ENCODE measurements at places on chromosomes 12 and 14.
A peak's percentile ranks its signal among the peaks of the same experiment; 100 is the strongest.

GRCh38 chr14:26597589-26598080, at the start of gene NOVA1:
Gene NOVA1, minus strand, starts transcription at chr14:26598033. Its CDS starts 597 bp downstream, at chr14:26597436.
- DNase-seq, result peak; percentile 88

DNA sequence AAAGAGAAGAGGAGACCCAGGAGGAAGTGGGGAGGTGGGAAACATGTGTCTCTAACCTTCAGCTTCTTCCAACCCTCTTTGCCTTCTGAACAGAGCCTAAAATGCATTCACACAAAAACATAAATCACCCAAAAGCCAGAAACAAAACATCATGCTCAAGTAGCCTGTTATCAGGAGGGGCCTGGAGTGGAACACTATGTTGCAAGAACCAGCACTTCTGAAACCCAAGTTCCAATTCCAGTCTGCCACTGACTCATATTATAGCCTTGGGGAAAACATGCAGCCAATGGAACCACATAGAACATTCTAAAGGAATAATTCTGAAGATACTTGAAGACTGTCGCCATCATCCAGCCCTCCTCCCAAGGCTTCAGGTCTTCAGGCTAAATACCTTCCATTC, 169.8 kb upstream of the PLXNC1 start:
- no peak for DNase-seq

DNA sequence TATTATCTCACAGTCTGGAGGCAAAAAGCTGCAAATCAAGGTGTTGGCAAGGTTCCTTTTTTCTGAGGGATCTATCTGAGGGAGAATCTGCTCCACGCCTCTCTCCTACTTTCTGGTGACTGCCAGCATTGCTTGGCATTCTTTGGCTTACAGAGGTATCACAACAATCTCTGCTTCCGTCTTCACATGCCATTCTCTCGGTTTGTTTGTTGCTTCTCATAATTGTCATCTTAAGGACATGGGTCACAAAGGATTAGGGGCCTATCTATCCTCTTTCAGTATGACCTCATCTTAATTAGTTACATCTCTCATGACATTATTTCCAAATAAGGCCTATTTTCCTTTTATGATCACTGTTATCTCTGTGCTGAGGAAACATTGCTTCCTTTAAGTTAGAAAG, 345.0 kb downstream of the FOXG1 start:
- DNase-seq, result no peak

DNA sequence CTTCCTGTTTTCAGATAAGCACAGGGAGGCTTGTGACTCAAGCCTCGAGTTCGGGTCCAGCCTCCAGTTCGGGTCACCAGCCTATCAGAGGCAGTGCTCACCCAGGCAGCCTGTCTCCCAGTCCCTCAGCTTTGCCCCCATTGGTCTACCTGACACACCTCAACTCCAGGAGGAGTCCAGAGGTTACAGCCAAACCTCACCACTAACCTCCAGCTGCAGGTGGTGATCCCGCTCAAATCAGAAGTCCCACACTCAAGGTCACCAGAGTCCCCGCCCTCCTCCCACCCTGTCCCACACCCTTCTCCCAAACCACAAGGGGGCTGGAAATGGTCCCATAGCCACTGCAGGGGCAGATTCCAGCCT, 42.1 kb downstream of the KDM2B start:
- peak; percentile 60 for DNase-seq

- no peak for DNase-seq
These were observed 2.4 kb upstream of the GPRC5D start for GRCh38 chr12:12954356-12954755.

- peak; percentile 65 for DNase-seq
These were observed 35.9 kb downstream of the ACADS start for GRCh38 chr12:120761519-120761934.

GRCh38 chr14:103522649-103523574, at the start of gene CKB:
Gene CKB, minus strand, starts transcription at chr14:103522830. Its CDS starts 337 bp downstream, at chr14:103522493.
- DNase-seq, result no peak

GRCh38 chr14:75334549-75335051, 56.0 kb downstream of the FOS start:
- DNase-seq, result no peak

- DNase-seq, result no peak
These were observed 400.8 kb downstream of the GXYLT1 start for GRCh38 chr12:41743835-41744234.

DNA sequence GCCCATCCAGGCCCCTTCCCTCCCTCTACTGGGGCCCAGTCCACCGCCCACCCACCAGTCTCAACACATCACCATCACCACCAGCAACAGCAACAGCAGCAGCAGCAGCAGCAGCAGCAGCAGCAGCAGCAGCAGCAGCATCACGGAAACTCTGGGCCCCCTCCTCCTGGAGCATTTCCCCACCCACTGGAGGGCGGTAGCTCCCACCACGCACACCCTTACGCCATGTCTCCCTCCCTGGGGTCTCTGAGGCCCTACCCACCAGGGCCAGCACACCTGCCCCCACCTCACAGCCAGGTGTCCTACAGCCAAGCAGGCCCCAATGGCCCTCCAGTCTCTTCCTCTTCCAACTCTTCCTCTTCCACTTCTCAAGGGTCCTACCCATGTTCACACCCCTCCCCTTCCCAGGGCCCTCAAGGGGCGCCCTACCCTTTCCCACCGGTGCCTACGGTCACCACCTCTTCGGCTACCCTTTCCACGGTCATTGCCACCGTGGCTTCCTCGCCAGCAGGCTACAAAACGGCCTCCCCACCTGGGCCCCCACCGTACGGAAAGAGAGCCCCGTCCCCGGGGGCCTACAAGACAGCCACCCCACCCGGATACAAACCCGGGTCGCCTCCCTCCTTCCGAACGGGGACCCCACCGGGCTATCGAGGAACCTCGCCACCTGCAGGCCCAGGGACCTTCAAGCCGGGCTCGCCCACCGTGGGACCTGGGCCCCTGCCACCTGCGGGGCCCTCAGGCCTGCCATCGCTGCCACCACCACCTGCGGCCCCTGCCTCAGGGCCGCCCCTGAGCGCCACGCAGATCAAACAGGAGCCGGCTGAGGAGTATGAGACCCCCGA, 6.8 kb upstream of the RNU7-1 start:
- DNase-seq, result no peak

GRCh38 chr14:103317976-103318580, 16.0 kb upstream of the EIF5 start:
- DNase-seq, result no peak

DNA sequence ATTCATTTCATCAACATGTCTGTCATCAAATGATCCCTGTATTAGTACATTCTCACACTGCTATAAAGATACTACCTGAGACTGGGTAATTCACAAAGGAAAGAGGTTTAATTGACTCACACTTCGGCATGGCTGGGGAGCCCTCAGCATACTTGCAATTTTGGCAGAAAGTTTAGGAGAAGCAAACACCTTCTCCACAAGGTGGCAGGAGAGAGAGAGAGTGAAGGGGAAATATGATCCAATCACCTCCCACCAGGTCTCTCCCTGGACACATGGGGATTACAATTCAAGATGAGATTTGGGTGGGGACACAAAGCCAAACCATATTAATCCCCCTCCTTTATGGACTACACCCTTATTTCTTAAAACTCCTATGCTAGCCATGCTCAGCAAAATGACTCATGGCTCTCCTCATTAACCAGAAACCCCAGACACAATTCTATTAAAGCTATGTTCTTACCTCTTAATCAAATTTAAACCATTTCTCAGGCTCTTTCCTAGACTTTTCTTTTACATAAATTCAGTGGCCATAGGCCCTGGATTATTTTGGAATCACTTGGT, 932.3 kb downstream of the FLRT2 start:
- DNase-seq, result no peak

- no peak for DNase-seq
These were observed 129.1 kb upstream of the PPFIA2 start for GRCh38 chr12:81888106-81888740.

- DNase-seq, result no peak
These were observed 831.0 kb downstream of the C12orf50 start for GRCh38 chr12:87198181-87198580.

- no peak for DNase-seq
These were observed 43.0 kb downstream of the KLRG1 start for GRCh38 chr12:9032202-9032964.

DNA sequence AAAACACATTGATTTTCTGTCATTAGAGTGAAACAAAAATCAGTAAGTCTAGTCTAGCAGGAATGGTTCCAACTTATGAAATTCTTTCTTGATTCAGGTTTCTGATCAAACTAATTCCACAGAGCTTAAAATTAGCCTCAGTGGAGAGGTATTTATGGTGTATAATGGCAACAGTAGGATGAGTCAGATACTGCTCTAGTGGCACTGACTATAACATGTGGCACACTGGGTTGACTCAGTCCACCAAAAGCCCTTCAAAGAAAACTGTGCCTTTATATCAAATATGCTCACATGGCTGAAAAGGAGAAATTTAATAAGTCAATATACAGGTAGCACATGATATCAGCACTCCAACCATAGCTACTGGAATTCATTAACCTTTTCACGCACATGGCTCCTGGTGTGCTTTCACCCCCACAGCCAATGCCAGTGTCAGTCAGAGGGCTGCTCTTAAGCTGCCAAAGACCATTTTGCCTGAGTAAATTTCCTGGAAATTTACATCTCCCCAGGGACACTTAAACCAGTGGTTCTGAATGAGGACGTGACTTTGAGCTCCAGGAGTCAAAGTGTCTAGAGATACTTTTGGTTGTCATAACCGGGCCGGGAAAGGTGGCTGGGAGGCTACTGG, 21.7 kb upstream of the CATSPERB start:
- no peak for DNase-seq

DNA sequence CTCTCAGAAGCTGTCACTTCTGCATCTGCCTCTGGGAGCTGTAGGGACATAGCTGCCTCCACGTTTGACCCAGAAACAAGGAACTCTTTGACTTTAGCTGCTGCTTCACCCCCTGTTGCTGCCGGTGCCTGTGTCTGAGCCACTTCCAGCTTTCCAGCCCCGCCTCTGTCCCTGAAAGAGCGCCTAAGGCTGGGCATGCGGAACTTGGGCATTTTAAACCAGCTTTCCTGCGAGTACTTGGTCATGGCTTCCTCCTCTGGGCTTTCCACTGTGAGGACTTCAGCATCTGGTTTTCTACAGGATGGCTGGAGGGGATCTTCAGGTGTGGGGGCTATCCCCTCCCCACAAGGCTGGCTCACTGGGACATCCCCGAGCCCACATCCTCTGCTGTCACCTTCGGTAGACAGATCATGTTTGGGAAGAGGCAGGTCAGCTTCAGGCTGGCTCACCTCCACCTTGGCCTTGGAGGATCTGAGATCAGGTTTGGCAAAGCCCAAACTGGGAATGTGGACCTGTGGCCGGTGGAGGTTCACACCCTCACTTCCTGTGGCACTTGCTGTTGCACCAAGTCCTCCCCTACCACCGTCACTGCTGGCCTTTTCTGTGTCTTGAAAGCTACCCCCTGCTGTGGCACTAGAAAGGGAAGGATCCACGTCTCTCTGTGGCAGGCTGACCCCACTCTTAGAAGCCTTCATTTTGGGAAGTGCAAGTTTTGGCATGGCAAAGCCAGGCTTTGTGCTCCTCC, 15.2 kb downstream of the PLD4 start:
- DNase-seq, result no peak

GRCh38 chr14:56087671-56088471, 30.3 kb upstream of the PELI2 start:
- peak; percentile 32 for DNase-seq

DNA sequence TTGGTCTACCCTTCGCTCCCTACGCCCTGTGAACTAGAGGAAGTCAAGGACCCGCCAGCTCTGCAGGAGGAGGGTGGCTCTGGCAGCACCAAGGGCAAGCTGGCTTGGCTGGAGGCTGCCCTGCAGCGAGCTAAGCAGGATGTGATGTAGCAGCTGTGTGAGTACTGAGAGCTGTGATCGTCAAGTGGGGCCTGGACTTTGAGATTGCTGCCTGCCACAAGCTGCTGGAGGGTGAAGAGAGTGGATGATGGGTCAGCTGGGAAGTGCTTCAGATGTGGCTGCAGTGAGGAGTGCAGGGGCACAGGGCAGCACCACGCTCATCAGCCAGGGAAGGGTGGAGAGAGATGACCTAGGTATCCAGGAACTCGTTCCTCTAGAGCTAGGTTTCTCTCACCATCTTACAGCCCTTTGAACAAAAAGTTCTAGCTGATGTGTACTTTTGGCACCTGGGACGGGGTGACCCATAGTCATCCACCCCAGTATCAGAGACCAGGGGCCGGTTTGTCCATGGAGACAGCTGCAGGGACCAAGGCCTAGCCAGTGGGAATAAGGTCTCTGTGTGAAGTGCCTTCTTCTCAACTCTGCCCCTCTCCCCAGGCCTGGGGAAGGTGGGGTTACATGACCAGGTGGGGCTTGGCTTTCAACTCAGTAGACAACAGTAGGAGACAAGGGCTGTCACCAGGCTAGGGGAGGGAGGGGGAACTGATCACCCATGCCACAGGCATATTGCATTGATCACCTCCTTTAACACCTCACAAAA, 3.2 kb downstream of the KRT86 start:
- DNase-seq, result no peak

DNA sequence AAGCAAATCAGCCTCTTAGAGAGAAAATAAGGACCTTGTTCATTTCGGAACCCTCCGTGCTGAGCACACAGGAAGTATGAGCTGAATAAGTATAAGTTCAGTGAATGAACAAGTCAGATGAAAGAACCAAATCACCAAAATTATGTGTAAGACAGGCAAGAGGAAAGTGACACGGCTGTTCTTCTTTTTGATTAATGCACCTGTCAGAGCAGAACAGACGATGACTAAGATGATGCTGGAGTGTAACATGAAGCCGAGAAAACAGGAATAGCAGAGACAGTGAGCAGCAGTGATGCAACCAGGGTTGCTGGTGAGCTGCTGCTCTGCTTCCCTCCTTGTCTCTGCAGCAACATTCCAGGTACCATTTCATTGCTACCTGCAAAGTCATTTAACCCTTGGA, 861.1 kb downstream of the GALC start:
- DNase-seq, result no peak

- DNase-seq, result peak; percentile 21
These were observed 190.7 kb upstream of the CCND2 start for GRCh38 chr12:4082809-4083403.

GRCh38 chr12:6824085-6824775, 2.6 kb downstream of the GPR162 start:
- DNase-seq, result no peak

DNA sequence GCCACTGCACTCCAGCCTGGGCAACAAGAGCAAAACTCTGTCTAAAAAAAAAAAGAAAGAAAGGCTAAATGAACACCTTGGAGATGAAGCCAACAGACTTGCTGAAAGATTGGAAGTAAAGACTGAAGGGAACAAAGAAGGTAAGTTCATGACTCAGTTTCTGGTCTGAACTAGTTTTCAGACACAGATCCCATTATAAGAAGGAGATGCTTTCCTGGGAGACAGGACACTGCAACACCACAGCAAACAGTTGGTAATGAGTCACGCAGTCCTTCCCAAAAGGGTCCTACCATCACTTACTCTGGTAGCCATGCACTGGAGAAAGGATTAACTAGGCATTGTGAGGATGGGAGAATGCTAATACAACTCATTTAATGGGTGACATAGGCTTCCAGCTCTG, 97.2 kb downstream of the SSPN start:
- no peak for DNase-seq

All from upper lobe of left lung (tissue), 6 donors.